Esophagus muscularis mucosa (tissue), 4 donors: ENCODE measurements at places on chromosomes 1 and 21. TPM values are rescaled to one million over a fixed set of nuclear protein-coding genes. Genes with fewer than 3 reads are reported as not detected.

Gene F11R
- total RNA-seq, result 16.1 TPM

DNA sequence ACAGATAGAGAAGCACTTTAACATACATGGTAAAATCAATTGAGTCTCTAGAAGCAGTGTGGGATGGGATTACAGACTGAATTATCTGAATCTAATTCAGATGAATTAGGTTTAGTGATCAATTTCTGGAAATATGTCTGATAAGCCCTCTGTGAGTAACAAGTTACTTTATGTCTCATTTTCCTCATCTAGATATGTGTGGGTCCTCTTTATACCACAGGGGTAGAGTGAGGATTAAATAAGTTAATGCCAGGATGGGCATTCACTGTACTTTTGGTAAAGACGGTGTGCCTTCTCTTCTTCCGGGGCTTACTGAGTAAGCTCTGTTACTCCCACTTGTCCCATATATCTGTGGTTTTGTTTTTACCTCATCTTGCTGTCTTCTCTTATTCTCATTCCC is 225.8 kb downstream of the RYR2 start:
- H3K4me1 ChIP-seq, result no peaks in the 10 kb centered on the region
- H3K27ac ChIP-seq, result no peak overlapping the region
- H3K4me3 ChIP-seq, result no peak overlapping the region

DNA sequence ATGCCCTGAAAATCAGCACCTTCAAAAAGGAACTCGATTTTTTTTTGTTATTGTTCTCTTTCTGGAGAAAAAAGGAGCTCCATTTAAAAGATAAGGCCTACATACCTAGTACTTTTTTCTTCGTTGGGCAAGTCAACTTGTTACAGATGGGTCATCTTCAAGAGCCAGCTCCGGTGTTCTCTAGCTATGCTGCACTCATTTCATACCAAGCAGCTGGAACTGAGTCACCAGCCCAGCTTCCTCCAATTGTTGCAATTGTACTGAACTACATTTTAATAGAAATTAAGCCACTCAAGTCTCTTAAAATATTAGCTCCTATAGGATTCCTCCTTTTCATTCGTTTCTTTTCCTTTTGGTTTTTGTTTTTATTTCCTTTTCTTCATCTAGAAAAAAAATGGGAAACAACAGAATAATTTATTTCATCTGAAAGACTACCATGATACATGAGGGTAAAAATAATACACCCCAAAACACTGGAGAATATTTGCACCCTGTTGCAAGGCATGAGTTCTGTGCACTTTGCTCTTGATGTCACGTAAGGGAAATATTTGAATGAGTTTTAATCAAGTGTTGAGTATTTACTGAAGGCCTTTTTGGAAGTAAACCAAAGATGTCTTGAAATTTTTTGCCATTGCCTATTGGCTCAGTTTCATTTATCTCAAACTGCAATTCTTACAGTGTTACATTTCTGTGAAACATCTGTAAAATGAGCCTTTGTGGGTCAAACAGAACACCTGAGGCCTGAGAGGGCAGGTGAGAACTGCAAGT is 60.5 kb downstream of the CLIC4 start:
- H3K4me1 ChIP-seq, result peaks cover 75% of the 10 kb centered on the region
- H3K27me3 ChIP-seq, result no peaks in the 10 kb centered on the region
- H3K27ac ChIP-seq, result peak overlapping the region; percentile 22

Gene CYB5RL
- total RNA-seq, result 3.6 TPM

DNA sequence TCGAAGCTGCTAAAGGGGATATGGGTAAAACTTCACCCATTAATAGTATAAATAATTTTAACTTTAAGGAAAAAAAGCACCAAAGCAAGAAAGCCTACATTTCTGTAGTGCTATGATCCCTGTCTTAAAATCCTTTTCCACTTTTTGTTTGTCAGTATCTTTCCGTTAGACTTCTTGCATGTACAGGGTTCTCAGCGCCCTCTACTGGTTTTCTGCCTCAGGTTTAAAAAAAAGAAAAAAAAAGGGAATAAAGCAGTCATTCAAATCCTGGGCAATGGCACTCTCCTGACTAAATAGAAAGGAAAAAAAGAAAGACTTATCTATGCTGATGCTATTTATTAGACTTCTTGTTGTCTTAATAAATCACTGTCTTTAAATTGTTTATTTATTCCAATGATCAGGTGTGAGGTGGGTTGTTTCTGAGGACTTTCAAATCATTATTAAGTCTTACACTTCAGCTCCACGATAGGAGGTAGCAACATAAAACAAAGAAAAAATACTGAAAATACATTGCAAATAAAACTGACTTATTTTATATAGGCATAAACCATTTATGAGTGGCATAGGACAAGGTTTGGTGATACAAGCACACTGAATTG is 475.4 kb upstream of the NR5A2 start:
- DNase-seq, result no peak
- no peaks in the 10 kb centered on the region for H3K4me1 ChIP-seq
- no peaks in the 10 kb centered on the region for H3K27me3 ChIP-seq
- H3K36me3 ChIP-seq, result no peaks in the 10 kb centered on the region
- H3K27ac ChIP-seq, result no peak overlapping the region
- H3K4me3 ChIP-seq, result no peak overlapping the region

DNA sequence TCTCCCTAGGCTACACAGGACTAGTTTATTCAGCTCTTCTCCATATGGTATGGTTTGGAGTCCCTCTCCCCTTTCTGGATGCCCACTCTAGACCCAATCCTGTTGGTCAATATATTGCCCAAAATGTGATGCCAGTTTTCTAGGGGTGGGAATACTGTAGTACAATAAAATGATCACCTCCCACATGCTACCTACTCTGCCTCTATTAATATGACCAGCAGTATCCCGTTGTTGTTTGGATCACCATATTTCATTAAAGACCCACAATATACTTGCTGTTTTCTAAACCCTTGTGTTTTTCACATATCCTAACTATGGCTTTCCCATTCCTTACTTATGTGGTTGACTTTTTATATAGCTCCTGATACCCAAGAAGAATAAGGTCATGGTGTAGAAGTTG is 95.9 kb upstream of the IGSF21 start:
- H3K4me1 ChIP-seq, result no peaks in the 10 kb centered on the region
- no peak overlapping the region for H3K27ac ChIP-seq
- no peaks in the 10 kb centered on the region for H3K36me3 ChIP-seq
- H3K27me3 ChIP-seq, result no peaks in the 10 kb centered on the region

DNA sequence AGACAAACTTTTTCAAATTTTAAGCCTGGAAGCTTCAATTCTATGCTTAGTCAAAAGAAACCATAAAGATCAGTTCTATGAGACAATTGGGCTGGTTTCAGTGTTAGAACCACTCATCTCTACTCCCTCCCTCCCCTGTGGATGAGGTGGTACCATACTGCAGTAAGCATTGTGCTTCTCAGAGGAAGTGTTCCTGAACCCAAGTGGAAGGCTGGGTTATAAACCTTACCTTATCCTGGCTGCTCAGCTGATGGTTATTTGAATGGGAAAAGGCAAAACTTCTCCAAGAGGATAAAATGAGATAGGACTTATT is 34.1 kb upstream of the RGL1 start:
- no peak overlapping the region for H3K27ac ChIP-seq
- no peak for DNase-seq
- no peaks in the 10 kb centered on the region for H3K27me3 ChIP-seq
- no peaks in the 10 kb centered on the region for H3K36me3 ChIP-seq
- H3K4me1 ChIP-seq, result no peaks in the 10 kb centered on the region

- H3K27ac ChIP-seq, result no peak overlapping the region
- H3K4me1 ChIP-seq, result no peaks in the 10 kb centered on the region
- no peak overlapping the region for H3K4me3 ChIP-seq
- DNase-seq, result no peak
- no peaks in the 10 kb centered on the region for H3K27me3 ChIP-seq
- H3K36me3 ChIP-seq, result no peaks in the 10 kb centered on the region
Measured at GRCh38 chr21:27648560-27648959, 681.7 kb upstream of the ADAMTS5 start.
